ENCODE measurements at places on chromosomes 1 and 21. TPM values are rescaled to one million over a fixed set of nuclear protein-coding genes. Genes with fewer than 3 reads are reported as not detected.

The GJA9 gene
- total RNA-seq, result not detected

The S100A7 gene
- total RNA-seq, result not detected

DNA sequence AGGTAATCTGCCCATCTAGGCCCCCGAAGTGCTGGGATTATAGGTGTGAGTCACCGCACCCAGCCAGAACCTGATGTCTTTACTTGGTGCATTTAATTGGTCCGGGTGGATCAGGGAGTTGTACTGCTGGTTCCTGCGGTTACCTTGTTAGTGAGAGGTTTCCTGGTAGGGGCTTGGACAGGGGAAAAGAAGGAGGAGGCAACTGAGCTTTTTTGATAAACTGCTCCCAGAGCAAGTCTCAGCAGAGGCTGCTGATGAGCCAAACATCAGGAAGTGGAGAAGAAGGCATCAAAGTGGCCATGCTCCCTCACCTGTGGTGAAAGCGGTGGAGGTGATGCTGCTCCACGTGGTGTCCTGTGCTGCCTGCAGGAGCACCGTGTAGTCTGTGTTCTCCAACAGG is 161.5 kb upstream of the KIAA0040 start:
- no peak for DNase-seq

GRCh38 chr1:164562947-164563520 is 4.0 kb downstream of the PBX1 start:
- no peak for DNase-seq

DNA sequence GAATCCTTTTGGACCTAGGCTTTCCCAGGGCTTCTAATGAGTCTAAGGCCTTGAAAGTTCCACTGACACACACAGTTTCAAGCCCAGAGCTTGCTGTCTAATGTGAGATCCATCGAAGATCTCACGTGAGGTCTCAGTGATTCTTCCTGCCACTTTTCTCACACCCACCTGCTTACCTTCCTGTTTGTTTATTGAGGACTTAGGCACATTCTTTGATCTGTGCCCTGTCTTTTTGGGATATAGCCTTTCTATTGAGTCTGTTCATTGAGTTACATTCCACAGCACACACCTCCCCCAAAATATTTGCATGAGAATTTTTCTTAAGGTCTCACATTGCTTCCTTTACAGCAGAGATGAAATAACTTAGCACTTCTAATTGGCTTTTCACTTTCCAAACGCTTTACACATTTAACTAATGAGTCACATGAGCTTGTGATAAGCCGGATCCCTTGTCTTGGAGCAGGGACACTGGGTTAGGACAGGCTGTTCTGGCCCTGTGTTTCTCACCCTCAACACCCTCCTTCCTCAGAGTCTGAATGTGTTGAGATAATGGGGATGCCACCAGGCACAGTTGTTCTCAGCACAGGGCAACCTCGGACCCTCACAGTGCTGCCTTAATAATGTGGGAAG is 288.3 kb downstream of the TM2D1 start:
- no peak for DNase-seq

DNA sequence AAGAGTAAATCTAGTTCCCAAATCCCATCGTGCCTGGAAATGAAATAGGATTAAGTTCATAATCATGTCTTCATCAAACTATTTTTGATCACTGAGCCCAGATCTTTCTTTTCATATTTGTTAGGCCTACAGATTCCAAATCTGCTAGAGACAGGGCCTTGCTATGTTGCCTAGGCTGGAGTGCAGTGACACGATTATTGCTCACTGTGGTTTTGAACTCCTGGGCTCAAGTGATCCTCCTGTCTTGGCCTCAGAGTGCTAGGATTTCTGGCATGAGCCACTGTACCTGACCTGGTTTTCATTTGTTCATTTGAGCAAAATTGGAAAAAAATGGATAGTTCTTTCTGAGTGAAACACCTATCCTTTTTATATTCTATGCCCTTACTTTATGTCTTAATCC is 28.0 kb upstream of the DIPK1A start:
- no peak for DNase-seq

DNA sequence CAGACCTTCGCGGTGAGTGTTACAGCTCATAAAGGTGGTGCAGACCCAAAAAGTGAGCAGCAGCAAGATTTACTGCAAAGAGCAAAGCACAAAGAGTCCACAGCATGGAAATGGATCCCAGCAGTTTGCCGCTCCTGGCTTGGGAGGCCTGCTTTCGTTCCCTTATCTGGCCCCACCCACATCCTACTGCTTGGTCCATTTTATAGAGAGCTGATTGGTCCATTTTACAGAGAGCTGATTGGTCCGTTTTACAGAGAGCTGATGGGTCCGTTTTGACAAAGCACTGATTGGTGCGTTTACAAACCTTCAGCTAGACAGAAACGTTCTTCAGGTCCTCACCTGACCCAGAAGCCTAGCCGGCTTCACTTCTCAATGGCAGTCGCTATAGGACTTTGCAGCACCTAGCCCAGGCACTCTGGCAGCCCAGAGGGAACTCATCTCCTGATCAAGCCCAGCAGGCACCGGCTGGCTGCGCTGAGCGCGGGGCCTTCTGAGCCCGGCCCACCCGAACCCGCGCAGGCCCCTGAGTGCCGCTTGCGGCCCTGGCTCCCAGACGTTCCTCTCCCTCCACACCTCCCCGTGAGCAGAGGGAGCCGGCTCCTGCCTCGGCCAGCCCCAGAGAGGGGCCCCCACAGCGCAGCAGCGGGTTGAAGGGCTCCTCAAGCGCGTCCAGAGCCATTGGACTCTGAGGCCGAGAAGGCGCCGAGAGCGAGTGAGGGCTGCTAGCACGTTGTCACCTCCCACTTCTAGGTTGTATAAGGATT is 200.3 kb downstream of the LMO4 start:
- DNase-seq, result no peak

DNA sequence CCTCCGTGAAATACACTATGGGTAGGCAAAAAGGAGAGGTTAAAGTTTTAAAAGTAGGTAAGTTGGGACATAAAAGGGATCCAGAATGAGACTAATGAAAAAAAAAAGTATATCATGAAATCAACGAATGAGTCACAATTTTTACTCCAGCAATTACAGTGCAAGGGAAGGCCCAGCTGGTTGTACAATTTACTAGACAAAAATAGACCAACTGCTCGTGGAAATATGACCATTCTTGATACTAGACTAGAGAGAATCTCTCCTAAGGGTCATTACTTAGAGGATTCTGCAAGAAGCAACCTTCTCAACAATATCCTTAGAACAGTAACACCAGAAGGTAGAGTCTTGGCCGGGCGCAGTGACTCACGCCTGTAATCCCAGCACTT is 55.1 kb upstream of the EFHD2 start:
- DNase-seq, result no peak

DNA sequence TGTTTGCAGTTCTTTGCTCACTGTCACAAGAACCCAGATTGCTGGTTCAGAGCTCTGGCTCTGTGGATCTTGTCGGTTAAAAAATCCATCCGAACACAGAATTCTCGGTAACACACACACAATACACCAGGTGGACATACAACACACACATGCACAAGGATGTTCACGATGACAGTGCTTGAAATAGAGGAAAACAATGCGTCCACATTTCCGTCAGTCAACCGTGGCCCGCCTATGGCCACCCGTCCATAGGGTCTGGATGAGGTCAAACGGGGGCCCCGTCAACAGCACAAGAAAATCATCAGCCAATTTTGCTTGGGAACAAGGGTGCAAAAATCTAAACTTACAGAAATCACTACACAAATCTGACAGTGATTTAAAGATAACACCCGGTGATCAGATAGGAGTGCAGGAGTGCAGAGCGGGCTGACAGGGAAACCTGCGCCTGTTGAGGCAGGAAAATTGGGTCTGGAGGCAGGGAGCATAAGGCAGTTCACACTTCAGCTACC is 50.4 kb upstream of the SLC19A1 start:
- no peak for DNase-seq

- DNase-seq, result no peak
Measured at GRCh38 chr1:30012455-30013440, 710.6 kb downstream of the MATN1 start.

- no peak for DNase-seq
Measured at GRCh38 chr1:25899792-25900191, 6.4 kb downstream of the STMN1 start.

The AMIGO1 gene
- total RNA-seq, result 21.5 TPM

The DYNLT4 gene
- 4.3 TPM for total RNA-seq

DNA sequence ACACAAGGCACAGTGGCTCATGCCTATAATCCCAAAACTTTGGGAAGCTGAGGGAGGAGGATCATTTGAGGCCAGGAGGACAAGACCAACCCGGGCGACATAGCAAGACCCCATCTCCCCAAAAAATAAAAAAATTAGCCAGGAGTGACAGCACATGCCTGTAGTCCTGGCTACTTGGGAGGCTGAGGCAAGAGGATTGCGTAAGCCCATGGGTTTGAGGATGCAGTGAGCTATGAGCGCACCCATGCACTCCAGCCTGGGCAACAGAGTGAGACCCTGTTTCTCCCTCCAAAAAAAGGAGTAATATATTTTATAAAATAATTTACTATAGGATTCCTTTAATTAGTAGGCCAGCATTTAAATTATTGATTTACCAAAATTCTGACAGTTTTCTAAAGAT is 89.8 kb downstream of the ACBD6 start:
- no peak for DNase-seq

The PPCS gene
- total RNA-seq, result 47.4 TPM

- no peak for DNase-seq
Measured at GRCh38 chr1:116954440-116954839, 44.7 kb downstream of the PTGFRN start.

- DNase-seq, result no peak
Measured at GRCh38 chr1:207463571-207463970, 9.4 kb downstream of the CR2 start.

GRCh38 chr1:181033128-181033798 is 520 bp upstream of the MR1 start:
- DNase-seq, result peak; percentile 15

The PTGER3 gene
- total RNA-seq, result 0.46 TPM

DNA sequence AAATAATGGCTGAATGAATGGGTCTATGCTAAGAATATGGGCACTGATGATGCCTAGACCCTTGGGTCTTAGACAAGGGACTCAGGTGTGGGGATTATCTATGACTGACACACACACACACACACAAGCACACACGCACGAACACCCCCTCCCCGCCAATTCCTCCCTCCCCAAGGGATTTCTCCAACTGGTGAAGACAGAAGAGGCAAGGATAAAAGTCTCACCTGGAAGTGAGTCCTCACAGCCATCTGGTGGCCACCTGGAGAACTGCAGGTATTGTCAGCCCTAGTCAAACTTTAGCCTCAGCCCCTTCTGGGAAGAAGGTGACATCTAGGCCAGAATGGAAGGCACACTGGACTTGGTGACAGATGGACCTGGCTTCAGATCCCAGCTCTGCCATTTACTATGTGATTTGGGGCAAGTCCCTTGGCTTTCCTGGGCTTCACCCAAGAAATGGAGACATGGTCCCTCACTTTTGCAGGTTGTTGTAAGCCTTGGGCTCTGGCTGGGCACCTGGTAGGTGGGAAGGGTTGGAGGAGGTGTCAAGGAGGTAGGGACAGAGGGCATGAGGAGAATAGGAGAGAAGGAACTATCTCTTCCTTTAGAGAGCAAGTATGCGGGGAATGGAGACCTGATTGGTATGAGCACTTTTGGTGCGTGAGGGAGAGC is 4.0 kb upstream of the GPR3 start:
- peak; percentile 58 for DNase-seq

- DNase-seq, result no peak
Measured at GRCh38 chr1:47624531-47624930, 186.7 kb downstream of the FOXD2 start.

DNA sequence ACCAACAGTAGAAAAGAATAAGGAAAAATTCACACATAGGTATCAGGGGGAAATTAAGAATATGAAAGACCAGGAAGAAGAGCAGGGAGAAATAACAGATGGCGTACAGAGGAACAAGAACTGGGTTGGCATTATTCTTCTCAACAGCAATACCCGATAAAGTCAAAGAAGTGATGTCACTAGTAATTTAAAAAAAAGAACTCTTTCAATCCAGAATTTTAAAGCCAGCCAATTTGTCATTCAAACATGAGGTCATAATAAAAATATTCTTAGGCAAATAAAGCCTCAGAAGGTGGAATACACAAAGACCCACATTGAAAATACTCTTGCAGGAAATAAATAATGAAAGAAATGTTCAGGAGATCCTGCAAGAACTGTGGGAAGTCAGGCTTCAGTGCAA is 8.8 kb downstream of the NCMAP start:
- no peak for DNase-seq

The FYB2 gene
- total RNA-seq, result not detected

The OVAAL gene
- total RNA-seq, result not detected

DNA sequence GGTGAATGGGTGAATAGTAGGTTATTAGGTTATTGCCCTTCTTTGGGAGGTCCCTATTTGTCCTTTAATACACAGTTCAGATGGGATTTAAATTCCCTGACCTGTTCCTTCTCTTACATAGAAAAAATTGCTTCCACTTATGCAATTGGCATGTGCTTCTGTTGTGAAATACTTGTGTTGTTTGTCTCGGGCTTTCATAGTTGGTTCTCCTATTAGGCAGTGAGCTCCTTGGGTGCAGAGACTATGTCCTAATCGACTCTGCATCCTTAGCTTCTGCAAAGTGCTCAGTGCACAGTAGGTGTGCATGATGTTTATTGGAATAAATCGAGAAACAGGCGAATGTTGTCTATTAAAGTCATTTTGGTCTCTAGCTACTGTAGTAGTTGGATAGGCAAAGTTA is 1.3 kb upstream of the PDE4B start:
- DNase-seq, result no peak

DNA sequence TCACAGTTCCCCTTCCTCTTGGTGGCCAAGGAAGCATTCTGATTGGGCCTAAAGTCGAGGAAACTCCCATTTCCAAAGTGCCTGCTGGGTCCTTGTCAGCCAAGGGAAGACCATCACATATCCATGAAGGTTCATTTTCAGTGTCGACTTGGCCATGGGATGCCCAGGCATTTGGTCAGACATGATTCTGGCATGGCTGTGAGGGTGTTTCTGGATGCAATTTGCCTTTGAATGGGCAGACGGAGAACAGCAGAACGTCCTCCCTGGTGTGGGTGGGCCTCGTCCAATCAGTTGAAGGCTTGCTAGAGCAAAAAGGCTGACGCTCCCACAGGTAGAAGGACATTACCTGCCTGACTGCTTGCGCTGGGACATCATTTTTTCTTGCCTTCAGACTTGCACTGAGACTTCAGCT is 48.3 kb upstream of the LBR start:
- no peak for DNase-seq

GRCh38 chr1:223161321-223161720 is 18.3 kb upstream of the TLR5 start:
- DNase-seq, result no peak

- DNase-seq, result no peak
Measured at GRCh38 chr1:153795934-153796785, 21.0 kb downstream of the SLC27A3 start.

DNA sequence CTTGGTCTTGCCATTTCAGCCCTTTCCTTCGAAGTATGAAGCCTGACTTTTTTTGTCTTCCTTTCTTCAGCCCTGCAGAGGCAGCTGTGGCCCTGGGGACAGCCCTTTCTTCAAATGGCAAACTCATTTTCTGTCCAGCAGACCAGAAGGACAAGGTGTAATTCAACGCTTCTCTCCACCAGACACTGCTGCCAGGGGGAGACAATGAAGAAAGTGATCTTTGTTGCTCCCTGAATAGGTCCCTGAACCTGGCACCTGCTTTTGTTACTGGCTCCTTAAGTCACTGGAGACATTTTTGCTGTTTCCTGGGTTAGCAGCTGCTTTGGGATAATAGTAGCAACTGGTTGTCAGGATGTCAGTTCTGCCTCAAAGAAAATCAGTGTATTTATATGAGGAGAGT is 50.8 kb upstream of the MACF1 start:
- DNase-seq, result no peak

Data from T-cell (primary cell).